SK-N-SH (cell line): ENCODE measurements at places on chromosomes 7 and 10.

- no peak for DNase-seq
Measured at GRCh38 chr10:109047856-109048255, 875.5 kb downstream of the XPNPEP1 start.

DNA sequence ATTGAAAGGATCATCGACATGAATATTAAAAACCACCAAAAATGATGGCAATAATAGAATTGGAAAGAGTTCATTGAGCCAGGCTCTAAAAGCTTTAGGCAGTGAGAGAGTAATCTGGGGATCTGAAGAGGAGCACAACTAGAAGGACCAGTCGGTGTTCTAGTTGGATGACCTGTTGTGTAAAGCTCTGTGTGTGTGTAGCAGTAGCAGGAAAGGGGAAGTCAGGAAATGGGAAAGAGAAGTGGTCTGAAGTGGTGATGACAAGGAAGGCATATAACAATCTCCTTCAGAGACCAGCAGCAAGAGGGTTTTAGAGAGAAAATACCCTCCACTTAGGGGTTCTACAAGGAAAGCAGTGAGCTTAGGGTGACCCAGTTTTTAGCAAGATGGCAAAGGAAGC is 539.2 kb downstream of the HTR7 start:
- no peak for DNase-seq

DNA sequence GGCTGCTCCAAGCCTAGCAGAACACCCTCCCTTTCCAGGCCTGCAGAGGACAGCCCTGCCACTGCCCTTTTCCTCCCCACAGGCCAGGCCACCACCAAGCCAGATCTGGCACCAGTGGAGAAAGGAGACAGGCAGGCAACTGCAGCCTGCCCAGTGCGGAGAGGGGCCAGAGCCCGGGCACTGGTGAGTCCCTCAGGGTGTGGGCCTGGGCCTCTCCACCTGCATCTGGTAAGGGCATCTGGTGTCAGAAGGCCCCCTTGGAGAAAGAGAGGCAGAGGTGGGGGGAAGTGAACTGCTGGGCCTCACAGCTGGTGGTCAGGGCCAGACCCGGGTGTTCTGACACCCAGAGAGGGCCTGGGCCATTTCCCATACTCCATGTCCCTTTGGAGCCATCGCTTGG is 27.9 kb downstream of the ZNF783 start:
- no peak for DNase-seq

DNA sequence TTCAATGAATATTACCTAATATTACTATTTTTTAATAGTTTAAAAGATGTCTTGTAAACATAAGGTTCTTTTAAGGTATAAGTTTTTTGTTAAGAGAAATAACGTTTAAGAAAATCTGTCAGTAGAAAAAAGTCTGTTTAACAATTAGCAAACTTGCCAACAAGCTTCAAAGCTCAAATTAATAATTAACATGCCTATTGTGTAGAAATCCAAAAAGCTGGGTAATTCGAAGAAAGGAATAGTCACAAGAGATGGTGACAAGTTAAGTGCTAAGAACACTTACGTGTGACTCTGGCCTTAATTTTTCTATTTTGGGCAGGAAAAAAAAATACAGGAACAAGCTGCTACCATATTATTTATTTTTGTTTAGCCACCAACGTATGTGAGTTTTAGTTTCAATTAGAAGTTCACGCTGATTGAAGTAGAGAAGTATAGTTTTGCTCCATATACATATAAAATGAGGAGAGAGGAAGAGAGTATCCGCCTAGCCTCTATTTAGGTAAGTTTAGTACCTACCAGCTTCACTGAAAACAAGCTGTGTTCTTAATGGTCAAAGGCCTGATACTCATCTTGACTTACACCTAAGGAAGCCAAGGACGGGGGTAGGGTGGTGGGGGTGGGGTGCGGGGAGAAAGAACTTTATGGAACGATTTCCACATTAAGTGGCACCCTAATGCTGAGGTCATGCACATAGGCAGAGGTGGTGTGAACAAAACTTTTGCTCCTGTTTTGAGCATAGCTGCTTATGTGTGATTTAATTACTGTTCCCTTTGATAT is 43.4 kb upstream of the AGBL3 start:
- no peak for DNase-seq

GRCh38 chr10:87578842-87579401 is 74.2 kb downstream of the MINPP1 start:
- DNase-seq, result no peak

DNA sequence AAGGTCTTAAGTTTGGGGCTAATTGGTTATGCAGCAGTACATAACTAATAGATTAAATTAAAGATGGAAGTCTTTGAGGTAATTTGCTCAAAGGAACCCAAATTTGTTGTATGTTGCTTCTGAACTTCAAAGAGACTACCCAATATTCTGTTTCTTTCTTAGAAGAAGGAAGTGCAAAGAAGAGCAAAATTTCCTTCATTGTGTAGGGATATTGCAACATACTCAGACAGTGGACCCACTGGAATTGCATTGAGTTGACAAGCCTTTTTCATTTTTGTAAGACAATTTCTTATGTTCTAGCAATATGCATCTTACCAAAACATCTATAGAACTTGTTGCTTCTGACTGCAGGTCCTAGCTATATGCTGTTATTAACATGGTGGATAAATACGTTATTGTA is 527.8 kb downstream of the SH2D4B start:
- no peak for DNase-seq

GRCh38 chr10:97185326-97186058 is at the start of gene SLIT1:
Gene SLIT1 (minus strand): TSS chr10:97185959. CDS start chr10:97185674, 285 bp downstream.
- DNase-seq, result peak; percentile 79

DNA sequence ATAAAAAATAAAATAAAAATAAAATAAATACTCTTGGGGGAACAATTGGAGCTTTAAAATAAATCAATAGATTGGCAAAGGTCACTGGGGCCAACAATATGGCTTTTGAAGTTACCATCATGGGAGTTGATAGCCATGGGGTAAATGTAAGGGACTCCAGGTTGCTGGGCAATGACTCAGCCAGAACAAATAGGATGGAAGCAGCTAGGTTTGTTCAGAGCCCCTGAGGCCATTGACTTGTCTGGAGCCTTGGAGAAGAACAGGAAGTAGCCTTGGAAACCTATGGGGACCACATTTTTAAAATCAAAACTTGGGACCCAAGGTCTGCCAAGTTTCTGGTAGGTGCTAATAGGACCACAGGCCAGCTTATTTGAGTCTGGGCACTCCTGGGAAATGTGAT is 20.2 kb upstream of the FRA10AC1 start:
- no peak for DNase-seq

DNA sequence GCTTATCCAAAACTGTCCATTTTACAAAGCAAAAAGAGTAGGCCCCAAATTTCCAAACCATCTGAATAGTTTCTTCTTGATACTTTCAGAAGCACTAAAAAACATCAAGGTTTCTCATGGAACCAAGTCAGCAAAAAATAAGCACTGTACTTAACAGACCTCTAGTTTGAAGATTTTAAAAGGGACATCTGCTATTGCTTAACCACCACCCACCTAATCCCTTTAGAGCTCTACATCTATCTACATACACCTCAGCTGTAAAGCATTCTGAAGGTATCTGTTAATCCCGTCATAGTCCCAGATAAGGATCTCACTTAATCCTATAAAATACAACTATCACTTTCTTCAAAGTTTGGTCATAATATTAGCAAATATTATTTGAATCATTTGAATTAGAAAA is 72.3 kb downstream of the HIBADH start:
- no peak for DNase-seq

DNA sequence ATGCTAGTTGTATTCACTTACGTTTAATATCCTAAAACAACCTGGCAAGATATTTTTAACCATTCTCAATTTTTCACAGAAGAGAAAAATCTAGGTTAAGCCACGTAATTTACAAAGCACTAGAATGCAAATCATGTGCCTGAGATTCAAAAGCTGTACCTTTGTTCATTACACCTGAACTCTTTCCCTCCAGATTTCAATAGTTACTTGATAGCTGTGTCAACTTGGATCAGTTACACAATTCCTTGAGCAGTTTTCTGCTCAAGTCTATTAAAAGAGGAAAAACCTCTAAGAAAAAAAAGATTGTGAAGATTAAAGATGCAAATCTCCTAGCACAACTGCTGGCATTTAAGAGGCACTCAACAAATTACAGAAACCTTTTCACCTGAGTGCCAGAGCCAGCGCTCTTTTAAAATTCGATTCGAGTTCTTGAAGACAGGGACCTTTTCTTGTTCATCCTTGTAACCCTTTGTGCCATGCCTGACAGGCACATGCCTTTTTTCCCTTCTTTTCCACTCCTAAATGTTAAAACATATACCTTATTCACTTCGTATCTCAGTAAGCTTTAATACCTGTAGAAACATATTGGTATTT is 886 bp downstream of the NSUN6 start:
- no peak for DNase-seq

- no peak for DNase-seq
Measured at GRCh38 chr10:33209802-33210201, 124.7 kb downstream of the NRP1 start.

DNA sequence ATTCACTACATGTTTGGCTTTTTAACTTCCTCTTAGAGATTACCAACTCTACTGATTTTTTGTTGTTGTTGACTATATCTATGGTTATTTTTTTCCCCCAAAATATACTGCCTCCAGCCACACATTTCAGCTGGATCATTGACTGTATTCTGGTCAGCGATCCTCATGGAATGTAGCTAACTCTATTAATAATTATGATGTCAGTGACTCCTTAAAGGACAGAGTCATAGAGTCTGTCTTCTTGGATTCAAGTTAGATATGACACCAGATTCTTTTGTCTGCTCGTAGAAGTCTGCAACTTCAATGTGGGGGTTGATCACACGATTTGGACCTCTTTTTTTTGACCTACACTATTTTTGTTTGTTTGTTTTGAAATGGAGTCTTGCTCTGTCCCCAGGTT is 33.2 kb downstream of the UBN2 start:
- no peak for DNase-seq

- no peak for DNase-seq
Measured at GRCh38 chr7:118801366-118801765, 576.9 kb downstream of the ANKRD7 start.

DNA sequence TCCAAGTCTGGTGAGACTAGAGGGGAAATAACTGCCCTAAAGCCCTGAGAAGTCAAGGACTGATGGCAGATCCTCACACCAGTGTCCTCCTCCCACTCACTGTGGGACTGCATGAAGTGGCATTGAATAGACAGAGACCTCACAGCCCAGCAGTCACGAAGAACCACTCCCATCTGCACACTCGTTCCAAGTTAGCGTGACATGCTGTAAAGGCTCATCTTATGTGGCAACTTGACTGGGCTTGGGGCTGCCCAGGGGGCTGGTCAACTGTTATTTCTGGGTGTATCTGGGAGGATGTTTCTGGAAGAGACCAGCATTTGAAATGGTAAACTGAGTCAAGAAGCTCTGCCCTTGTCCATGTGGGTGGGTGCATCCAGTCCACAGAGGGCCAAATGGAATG is 104.7 kb downstream of the ADARB2 start:
- DNase-seq, result no peak

- DNase-seq, result no peak
Measured at GRCh38 chr10:113648478-113648877, 15.4 kb downstream of the NRAP start.

DNA sequence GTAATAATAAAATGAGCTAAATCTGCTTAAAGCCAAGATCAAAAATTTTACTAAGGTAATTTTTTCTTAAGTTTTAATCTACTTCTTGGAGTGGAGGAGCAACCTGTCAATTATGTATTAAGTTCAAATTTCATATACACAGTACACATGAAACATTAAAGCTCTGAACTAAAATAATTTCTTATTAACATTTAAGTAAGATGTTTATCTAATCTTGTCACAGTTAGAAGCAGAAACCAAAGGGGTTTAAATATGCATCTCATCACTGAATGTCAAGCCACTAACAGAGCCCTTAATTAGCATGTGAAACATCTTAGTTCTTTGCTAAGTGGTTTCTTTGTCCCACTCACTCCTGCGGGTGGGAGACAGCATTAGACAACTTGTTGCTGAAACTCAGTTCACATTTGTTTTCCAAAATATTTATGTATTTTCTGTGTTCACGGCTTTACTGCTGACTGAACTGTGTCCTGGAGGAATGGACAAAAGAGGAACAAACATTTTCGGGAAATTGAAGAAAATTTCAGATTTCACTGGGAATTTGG is 130.9 kb upstream of the MBL2 start:
- no peak for DNase-seq

DNA sequence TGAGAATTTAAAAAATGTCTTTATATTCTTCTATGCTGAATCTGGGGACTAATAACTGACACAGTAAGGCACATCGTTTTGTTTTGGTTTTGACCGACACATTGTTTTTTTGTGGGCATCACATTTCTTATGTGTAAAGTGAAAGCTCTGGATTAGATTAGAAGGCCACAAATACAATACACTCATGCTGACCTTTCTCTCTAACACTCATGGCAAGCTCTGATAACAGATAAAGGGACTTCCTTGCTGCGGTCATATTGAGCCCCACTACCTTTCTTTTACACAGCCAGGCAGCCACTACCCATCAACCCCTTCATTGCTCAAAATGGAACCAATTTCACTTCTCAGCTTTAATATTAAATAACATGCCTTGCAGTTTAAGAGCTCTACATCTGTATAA is 26.0 kb downstream of the PPP1R3A start:
- peak; percentile 3 for DNase-seq

DNA sequence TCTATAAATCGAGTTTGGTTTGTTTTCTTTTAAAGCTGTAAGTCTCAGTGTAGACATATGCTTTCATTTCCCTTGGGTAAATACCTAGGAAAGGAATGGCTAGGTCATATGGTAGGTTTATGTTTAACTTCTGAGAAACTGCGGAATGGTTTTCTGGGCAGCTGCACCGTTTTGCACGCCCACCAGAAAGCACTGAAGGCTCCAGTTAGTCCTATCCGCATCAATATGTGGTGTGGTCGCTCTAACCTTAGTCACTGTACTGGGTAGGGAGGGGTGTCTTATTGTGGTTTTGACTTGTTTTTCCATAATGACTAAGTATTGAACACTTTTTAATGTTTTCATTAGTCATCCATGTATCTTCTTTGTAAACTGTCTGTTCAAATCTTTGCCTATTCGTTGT is 279.5 kb upstream of the AKR1E2 start:
- DNase-seq, result no peak

DNA sequence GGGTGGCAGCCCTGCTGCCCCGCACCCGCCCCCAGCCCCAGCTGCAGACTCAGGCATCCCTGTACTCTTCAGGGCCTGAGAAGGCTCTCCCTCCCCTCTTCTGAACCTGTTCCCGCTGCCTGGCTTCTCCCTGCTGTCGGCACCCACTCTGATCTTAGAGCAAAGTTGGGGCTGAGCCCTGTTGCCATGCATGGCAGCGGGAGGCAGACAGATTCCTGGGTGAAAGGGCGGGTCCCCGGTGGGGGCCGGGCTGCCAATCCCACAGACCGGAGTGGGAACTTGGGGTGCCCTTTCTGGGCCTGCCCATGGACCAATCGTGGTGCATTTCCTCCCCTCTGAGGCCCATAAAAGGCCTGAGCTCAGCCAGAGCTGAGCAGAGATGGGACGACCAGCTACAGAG is 80.7 kb downstream of the SPDYE5 start:
- no peak for DNase-seq

DNA sequence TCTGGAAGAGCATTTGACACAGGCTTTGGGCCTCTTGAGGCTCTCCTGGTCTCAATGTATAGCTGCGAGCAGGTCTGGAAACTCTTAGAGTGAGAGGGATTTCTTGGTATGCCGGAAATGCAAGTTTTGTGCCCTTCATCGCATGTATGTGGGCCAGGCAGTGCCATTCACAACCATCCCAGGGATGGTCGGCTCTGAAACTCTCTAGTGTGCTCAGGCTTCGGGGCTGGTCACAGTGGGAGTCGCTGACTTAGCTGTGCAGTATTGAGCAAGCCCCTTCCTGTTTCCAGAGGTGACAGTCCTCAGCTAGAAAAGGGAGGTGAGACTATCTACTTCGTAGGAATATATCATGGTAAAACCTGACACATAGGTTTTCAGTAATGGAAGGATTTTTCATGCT is 2.0 kb upstream of the AOAH start:
- DNase-seq, result no peak
